ENCODE measurements at places on chromosomes 16 and 17.

- DNase-seq, result no peak
Measured at GRCh38 chr17:74604200-74604599, 12.1 kb upstream of the CD300LD start.

DNA sequence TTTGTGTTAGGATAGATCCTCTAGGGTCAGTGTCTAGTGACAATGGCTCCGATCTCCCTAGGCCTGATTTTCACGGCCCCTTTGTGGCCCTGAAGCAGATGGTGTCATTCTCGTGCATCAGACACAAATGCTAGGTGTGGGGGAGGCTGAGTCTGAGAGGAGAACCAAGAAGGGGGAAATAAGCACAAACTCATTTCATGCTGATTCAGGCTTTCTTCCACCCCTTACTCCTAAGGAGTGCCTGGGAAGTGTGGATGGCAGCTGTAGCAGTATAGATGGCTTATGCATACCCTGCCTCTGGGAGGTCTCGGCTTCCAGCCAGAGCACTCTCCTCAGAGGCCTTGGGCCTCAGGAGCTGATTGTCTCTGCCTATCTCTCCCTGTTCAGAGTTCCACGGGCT, 1.8 kb upstream of the WNK4 start:
- DNase-seq, result no peak

DNA sequence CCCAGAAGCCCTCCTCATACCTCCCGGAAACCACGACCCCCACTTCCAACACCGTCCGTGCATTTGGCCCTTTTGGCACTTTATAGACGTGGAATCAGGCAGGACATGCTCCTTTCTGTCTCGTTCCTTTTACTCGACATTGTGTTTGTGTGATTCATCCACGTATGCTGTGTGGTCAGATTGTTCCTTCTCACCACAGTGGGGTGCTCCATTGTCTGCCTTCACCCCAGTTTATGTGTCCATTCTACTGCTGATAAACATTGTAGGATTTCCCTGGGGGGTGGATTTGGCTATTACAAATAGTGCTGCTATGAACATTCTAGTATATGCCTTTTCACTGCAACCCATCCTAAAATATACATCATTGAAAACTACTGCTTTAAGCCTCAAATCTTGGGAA, 28.9 kb upstream of the RPH3AL start:
- DNase-seq, result no peak

DNA sequence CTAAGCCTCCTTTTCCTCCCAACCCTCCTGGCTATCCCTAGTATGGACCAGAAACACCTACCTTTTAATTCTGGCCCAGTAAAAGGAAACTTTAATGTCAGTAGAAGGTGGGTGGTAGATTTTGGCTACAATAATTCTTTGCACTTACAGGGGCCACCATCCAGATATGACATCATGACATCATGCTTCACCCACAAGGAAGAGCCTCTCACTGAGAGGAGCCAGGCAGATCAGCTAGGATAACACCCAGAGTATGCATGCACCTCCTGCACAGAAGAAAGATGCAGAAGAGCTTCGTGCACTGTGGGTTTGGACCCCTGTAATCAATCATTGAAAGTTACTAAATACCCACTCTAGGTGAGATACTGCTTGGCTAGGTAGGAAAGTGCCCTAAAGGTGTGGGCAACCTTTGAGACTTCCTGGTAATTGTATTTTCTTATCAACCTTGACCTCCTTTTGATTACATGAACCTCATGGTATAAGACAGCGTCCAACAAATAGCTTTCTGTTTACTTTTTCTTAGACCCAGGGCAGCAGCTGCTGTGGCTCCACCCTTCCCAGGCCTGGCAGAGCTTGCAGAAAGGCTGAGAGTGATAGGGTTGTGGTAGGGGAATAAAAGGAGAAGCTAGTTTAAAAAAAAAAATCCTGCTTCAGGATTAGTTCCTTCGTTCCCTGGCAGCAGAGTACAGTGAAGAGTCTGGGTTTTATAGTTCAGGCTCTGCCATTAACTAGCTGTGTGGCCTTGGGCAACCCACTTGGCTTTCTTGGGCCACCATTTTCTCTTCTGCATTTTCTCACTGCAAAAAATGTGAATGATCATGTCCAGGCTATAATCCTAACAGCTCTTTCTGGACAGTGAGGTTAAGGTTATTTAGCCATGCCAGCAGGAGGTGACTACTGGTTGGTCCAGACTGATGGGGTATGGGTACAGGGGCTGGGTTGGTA, 6.2 kb downstream of the MAP3K14 start:
- DNase-seq, result no peak

DNA sequence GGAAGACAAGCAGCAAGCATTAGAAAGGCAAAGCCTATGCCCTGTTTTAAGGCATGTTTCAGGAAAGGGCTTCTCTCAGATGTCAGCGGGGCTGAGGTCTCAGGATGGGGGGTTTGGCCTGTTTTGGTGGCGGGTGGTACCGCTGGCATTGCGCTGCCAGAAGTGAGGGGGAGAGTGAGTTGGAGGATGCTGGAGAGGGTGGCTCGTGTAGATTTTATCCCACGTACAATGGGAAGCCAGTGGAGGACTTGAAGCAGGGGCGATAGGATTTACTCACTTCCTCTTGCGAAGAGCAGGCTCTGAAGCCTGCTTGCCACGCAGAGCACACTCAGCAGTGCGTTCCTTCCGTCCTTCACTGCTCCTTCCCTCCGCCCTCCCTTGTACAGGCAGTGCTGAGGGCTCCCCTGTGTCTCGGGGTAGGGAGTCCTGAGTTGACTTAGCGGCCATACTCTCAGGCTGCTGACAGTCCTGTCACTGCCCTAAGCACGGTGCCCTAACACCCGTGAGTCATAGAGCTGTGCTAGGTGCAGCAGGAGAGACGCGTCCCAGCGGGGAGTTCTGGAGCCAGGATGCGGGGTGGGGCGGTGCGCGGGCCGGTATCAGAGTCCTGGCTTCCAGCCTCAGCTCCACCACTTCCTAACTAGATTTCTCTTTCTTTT, 113.1 kb downstream of the SNX29 start:
- no peak for DNase-seq

DNA sequence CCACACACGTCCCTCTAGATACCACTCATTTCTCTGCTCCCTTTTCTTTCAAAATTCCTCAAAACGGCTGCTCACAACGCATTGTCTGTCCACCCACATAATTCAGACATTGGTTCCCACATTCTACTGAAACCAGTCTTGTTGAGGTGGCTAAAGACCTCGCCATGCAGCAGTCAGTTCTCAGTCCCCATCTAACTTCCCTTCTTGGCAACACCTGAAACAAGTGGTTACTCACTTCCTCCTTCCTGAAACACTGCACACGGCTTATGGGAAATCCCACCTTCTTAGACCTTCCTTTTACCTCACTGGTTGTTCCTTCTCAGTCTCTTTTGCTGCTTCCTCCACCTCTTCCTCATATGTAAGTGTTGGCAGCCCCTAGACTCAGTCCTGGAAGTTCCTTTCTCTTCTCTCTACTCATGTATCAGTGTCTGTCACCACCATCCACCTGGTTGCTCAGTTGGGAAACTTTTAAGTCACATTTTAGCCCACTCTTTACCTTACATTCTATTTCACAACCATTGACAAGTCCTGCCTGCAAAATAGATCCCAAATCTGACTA, 277.1 kb downstream of the CEP112 start:
- no peak for DNase-seq

- DNase-seq, result no peak
Measured at GRCh38 chr17:46929413-46929812, 6.5 kb downstream of the GOSR2 start.

DNA sequence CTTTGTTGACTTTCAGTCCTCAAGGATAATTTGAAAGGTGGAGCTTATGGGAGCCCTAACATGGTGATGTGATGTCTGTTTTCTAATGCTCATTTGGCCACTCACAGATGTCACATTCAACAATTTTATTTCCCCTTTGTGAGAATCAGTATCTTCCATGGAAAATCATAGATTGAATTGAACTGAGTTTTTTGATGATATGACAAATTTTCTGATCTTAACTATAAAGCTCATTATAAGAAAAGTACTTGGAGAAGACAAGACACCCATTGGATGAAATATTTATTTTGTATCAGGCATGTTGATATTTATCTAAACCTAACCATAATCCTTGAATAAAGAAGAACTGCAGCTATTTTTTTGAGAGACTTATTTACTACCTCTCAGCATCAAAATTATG, 824.6 kb upstream of the GOT2 start:
- no peak for DNase-seq

DNA sequence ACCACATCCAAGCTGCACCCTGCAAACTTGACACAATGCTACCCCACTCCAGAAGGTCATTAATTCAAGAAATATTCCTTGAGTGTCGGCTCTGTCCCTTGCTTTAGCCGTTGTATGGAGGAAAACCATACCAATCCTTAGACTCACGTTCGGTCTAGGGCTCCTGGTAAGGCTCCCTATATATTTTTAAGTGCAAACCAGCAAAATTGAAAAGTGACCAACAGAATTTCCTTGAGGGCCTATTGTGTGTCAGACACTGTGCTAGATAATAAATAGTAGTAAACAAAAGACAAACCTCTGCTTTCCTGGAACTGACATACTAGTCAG, 390 bp upstream of the BBS2 start:
- DNase-seq, result no peak

DNA sequence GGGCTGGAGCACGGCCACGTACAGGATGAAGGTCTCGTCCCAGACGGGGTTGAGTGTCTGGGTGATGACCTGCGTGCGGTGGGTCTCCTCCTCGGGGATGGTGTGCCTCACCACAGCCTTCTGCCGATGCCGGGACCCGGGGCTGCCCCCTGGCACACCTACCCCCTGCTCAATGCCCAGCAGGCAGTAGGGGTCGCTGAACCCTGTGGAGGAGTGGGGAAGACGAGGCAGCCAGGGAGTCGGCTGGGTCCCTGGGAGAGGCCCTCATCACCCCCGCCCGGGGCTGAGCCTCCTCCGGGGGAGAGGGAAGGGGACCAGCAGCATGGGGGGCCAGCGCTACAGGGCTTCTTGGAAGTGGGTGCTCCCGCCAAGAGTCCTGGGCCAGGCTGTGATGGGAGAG, 1.8 kb downstream of the UNC13D start:
- no peak for DNase-seq

DNA sequence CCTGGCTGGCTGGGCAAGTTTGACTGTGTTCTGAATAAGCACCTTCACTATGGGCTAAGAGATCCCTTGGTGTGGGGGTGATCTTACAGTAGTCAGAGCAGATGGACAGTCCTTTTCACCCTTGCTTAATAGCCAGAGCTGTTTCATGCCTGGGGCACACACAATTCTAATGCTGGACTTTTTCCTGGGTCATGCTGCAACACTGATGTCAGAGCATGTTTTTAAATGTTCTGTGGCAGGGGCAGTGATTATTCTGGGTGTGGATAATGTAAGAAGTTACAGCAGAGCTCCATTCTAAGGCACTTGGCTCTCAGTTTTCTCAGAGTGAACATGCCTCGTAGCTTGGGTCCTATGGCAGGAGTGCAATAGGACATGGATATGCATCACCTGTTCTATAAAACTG, 4.0 kb upstream of the CD68 start:
- DNase-seq, result no peak

- DNase-seq, result no peak
Measured at GRCh38 chr16:30085247-30085646, 6.5 kb downstream of the TBX6 start.

DNA sequence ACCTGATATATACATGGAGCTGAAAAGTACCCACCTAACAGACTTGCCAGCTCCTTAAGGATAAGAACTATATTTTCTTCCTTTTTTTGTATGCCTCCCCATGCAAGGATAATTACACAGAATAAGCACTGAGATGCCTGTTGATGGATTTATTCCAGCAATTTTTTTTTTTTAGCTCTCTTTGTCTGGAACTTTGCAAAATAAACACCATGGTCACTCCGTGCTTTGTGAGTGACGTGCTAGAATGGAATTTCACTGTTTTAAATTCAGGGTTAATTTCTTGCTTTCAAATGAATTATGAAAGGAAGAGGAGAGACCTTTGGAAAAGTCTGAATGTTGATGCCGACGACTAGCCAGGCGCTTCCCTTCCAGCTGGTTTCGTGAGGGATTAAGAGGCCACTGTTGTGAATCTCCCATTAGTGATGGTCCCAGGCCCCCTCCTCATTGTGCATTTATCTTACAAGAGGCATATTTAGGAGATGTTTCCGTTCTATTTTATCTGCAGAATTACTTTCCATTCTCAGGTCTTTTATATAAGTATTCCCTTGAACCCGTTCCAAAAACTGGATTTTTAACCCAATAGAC, 529.1 kb downstream of the WWOX start:
- no peak for DNase-seq

DNA sequence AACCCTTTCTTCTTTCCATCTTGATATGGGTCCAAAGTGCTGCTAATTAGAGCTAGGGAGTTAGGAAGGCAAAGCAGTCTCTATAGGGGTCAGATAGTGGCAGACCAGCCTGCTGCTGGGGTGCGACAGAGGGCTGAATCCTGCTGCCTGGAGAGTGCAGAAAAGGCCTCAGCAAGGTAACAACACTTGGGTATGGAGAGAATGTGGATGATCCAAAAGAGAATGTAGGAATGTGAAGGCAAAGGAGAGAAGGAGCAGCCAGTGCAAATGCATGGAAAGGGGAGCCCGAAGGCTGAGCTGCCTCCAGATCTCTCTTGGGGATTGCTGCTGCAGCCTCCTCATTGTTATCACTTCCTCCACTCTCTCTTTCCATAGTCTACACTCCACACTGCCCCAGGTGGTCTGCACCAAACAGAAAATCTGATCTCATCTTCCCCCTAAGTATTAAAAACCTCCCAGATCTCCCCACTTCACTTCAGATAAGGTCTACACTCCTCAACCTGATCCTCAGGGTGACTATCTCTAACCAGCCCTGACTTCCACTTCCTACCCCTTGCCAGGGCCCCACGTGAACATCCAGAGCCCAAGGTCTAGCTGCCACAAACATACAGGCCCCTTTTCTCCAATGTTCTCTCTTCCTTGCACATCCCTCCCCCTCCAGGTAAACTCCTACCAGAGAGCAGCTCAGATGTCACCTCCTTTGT, 28.8 kb downstream of the TOM1L2 start:
- no peak for DNase-seq

- no peak for DNase-seq
Measured at GRCh38 chr17:21418446-21419298, 42.5 kb downstream of the KCNJ12 start.

DNA sequence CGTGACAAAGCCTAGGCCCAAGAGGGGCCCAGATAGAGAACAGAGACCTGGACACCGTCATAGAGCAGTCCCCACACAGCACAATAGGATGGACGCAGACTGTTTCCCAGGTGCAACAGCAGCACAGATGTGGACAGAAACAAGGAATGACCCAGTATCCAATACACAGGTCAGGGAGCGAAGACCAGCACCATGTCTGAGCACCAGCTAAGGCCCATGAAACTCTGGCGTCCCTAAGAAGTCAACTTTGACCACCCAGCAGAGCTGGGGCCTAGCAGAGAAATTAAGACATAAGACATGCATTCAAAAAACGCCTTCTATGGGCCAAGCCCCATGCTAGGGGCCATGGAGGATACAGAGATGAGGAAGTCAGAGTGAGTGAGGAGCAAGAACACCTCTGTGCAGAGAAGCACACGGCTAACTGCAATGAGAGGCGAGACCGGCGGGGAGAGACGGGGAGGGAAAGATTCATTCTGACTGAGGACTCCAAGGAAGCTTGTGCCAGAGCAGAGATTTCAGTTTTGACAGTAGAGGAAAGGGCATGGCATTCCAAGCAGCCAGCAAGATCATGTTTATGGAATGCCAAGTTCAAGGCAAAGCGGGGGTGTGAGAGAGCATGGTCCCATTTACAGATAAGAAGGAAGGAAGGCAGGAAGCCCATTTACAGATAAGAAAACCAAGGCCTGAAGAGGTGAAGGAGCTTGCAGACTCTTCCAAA, 50.8 kb downstream of the PITPNM3 start:
- DNase-seq, result no peak

GRCh38 chr16:49936791-49937190, 80.9 kb upstream of the ZNF423 start:
- DNase-seq, result no peak
